ENCODE measurements at places on chromosomes 2 and 18.
A peak's percentile ranks its signal among the peaks of the same experiment; 100 is the strongest.

GRCh38 chr2:210577263-210578071 lies 21.1 kb downstream of the CPS1 start:
- DNase-seq = peak; percentile 70

DNA sequence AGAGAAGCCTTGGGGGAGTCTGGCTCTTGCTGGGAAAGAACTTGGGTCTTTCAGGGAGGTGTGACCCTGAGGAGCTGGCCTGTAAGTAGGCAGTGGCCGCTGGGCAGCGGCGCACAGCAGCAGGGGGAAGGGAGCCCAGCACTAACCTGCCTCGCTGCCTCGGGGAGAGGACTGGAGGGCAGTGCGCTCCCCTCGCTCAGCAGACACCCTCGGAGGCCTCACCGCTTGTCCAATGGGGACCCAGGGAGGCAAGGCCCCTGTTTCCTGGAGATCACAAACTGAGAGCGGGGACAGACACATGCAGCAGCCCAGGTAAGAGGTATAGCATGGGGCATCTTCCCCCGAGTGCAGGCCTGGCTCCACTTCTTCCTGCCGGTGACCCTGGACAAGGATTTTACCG lies 3.3 kb downstream of the DNMT3A start:
- DNase-seq = no peak

GRCh38 chr18:31302991-31303390 lies 15.0 kb upstream of the DSG1 start:
- DNase-seq = no peak

- DNase-seq = peak; percentile 67
Measured at GRCh38 chr18:616380-616995, 19.7 kb downstream of the CLUL1 start.

DNA sequence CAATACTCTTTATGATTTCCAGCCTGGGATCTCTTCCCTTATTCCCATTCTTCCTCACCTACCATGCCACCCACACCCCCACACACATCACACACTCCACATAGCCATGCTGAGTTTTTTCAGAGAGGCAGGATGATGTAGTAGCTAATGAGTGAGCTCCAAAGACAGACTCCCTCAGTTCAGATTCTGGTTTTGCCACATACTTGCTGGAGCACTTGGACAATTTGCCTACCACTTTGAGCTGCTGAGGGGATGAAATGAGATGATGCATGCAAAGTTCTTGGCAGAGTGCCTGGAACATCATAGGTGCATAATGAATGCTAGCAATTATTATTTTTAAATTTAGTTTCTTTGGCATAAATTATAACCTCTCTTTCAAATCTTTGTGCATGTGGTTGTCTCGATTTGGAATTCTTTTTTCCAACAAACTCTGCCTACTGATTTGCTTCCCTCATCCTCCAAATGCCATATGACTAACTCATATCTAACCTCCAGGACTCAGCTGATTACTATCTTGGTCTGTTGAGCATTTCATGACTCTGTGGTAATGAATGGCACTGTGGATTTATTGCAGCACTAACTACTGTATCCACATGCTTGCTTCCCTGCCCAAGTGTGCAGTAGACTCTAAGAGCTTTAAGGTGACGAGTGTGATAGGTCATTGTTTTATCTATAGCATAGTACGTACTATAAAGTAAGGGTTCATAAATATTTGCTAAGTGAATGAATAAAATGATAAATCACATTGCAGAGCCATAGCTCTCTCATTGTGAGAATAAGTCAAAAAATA lies 99.1 kb downstream of the TACR1 start:
- peak; percentile 22 for DNase-seq

DNA sequence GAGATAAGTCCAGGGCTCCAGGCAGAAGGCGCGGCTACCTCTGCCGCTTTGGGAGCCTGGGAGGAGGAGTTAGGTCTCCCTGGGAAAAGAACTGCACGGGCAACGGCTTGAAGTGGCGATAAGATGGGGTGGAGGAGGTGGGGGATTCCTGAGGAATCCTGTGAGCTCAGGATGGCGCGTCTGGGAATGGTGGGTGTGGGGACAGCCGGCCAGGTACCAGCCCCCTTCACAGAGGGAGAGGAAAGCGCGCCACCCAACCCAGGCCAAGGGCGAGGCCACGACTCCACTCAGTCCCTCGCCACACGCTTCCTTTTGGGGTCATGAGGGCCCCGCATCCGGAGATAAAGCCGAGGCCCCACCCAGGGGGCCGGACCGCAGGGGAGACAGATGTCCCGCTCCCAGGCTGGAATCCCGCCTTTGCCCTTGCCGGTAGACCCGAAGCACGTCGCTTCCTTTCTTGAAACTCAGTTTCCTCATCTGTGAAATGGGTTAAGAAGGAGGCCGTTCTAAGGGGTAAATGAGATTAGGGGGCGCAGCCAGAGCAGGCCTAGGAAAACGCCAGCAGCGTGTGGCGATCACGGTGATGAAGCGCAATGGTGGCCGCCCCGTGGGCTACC lies 1.7 kb upstream of the CTDSP1 start:
- DNase-seq = peak; percentile 54

DNA sequence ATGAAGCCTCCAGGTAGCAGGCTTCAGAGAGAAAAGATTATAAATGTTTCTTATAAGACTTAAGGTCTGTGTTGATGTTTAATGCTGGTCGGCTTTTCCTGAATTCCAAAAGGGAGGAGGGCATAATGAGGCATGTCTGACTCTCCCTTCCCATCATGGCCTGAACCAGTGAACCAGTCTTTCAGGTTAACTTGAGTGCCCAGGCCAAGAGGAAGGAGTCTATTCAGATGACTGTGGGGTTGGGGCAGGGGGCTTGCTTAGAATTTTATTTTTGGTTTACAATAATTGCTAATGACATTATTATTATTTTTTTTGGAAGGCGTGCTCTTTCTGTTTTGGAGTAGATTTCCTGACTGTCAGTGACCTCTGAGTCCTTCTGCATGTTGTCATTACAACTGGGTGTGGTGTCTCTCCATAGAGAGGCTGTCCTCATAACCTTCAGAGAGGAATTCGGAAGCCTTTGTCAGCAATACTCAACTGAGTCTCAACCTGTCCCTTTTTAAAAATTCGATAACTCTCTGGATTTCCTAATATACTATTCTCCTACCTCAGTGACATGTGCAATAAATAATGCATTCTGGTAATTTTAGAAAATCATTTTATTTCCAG lies 275.1 kb upstream of the CXCR4 start:
- DNase-seq = no peak

DNA sequence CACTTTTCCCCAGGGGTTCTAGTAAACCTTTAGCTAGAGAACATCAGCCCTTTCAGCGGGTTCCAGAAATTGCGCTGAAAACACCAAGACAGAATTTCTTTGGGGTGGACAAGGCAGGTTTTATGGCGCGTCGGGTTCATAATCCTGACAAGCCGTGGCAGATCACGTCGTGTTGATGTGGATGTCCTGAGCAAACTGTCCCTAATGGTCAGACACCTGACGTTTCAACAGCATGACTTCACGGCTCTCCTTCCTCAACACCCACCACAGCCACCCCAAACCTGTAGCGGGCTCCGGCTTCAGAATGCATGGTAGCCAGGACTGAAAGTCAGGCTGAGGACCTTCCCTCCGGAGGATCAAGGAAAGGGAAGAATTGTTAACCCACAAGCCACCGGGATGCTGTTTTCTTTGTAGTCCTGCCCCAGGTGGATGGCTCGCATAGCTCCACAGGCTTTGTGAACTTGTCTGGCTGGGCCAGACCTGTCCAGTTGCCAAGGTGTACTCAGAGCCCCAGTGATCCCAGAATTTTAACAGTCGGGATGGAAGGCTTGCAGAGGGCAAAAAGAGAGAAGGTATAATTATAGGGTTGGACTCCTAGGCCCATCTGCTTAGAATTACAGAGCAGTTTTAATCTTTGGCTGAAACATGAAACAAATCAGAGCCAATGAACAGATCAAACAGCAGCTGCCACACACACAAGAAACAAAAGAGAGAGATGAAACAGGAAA lies 1.5 kb downstream of the APCDD1 start:
- peak; percentile 86 for DNase-seq

DNA sequence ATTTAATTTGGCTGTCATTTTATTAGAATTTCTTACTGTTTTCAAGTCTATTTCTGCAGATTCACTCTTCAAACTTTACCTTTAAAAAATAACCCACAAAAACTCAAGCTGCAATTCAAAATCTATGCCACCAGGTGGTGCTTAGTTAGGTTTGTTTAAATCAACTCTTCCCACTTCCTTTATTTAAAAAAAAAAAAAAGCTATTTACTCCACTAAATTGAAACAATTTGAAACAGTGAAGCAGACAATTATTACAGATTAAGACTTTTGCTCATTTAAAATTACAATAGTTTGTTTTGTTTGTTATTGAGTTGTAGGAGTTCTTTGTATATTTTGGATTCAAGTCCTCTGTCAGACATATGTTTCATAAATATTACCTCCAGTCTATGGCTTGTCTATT lies 300.0 kb downstream of the PDE11A start:
- DNase-seq = peak; percentile 49

DNA sequence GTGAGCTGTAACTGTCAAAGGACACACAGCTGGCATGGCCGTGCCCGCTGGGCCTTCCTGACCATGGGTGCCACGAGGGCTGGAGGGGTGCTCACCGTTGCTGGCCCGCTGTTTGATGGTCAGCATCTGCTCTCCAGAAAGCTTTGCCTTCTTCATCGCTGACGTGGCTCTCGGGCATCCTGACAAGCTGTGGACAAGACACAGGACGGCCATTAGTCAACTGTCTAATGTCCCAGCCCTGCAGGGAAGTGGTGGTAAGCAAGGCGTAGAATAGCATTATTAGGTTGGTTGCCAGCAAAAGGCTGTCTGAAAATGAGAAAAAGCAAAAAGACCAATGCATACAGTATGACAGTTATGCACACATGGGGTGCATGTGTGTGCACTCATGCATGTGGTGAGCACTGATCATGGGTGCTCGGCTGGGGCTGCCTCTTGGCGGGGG lies 64.7 kb upstream of the PXDN start:
- no peak for DNase-seq

All from NCI-H2171 treated with DMSO at 0.1 percent for 48 hours (cell line).